Peyer's patch (tissue), 4 donors: ENCODE measurements at places on chromosomes 6 and 20. TPM values are rescaled to one million over a fixed set of nuclear protein-coding genes. Genes with fewer than 3 reads are reported as not detected.

DNAH8 gene
- not detected for total RNA-seq

- H3K27ac ChIP-seq = no peak overlapping the region
- no peaks in the 10 kb centered on the region for H3K27me3 ChIP-seq
These were observed 588.3 kb downstream of the CD109 start for GRCh38 chr6:74284284-74284683.

SLC17A3 gene
- total RNA-seq = not detected

DNA sequence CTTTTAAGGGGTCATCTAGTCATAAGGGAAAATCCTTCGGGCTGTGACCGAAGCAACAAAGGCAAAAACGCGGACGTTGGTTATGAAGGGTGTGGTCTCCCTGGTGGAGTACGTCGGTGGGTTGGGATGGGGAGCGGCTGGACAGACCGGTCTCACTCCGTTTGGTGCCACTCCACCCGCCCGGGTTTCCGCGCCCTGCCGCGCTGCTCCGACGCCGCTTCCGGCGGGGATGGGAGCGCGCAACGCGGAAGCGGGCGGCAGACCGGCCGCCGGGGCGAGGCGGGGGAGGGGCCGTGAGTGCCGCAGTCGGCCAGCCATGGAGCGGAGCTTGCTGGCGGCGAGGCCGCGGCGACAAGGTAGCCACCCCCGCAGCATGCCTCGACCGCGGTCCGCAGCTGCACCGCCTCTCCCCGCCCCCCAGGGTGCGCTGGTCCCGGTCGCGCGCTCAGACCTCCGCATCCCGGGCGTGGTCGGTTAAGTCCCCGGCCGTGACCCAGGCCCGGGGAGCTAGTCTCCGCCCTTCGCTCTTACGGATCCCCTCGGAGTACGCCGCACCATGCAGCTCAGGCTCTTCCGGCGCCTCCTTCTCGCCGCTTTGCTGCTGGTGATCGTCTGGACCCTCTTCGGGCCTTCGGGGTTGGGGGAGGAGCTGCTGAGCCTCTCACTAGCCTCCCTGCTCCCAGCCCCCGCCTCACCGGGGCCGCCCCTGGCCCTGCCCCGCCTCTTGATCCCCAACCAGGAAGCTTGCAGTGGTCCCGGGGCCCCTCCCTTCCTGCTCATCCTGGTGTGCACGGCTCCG, at the start of gene B3GALT4:
Gene B3GALT4 (plus strand): TSS at position 260 of the 799 bp plus-strand sequence. CDS start 297 bp downstream, at position 557.
- DNase-seq = peak; percentile 90
- no peaks in the 10 kb centered on the region for H3K36me3 ChIP-seq
- H3K27me3 ChIP-seq = no peaks in the 10 kb centered on the region
- peak within 1 kb of the TSS; percentile 97 for H3K27ac ChIP-seq
- H3K4me1 ChIP-seq = peaks cover 38% of the 10 kb centered on the region

GRCh38 chr6:45300736-45301135, 27.4 kb upstream of the RUNX2 start:
- no peak overlapping the region for H3K27ac ChIP-seq
- H3K4me1 ChIP-seq = no peaks in the 10 kb centered on the region
- no peaks in the 10 kb centered on the region for H3K36me3 ChIP-seq
- DNase-seq = no peak

- no peak overlapping the region for H3K4me3 ChIP-seq
- H3K36me3 ChIP-seq = no peaks in the 10 kb centered on the region
- H3K27me3 ChIP-seq = no peaks in the 10 kb centered on the region
- H3K27ac ChIP-seq = no peak overlapping the region
- H3K4me1 ChIP-seq = no peaks in the 10 kb centered on the region
- no peak for DNase-seq
These were observed 16.9 kb downstream of the KCNK15 start for GRCh38 chr20:44762466-44763140.

DNA sequence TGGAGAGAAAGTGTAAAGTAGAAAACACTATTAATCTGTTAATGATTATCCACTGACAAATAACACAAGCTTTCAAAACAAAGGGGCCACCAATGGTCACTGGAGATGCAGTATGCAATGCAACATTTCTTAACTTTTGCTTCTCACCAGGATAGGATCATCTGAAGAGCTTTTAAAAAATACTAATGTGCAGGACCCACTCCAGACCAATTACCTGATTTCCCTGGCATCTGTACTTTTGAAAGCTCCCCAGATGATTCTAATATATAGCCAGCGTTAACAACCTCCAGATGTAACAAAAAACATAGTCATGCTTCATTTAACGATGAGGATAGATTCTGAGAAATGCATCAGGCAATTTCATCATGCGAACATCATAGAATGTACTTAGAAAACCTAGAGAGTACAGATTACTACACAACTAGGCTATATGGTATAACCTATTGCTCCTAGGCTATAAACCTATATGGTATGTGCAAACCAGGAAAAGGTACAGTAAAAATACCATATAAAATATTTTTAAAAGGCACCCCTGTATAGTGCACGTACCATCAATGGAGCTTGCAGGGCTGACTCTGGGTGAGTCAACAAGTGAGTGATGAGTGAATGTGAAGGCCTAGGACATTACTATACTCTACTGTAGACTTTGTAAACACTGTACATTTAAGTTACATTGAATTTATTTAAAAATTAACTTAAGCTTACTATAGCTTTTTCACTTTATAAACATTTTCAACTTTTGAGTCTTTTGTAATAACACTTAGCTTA, 69.2 kb downstream of the ATG5 start:
- no peak overlapping the region for H3K4me3 ChIP-seq
- H3K27me3 ChIP-seq = no peaks in the 10 kb centered on the region
- no peak for DNase-seq
- H3K27ac ChIP-seq = no peak overlapping the region
- H3K4me1 ChIP-seq = no peaks in the 10 kb centered on the region

GRCh38 chr20:10219993-10220750, 1.5 kb downstream of the SNAP25 start:
- no peaks in the 10 kb centered on the region for H3K36me3 ChIP-seq
- no peak overlapping the region for H3K4me3 ChIP-seq
- no peaks in the 10 kb centered on the region for H3K4me1 ChIP-seq
- H3K27ac ChIP-seq = no peak overlapping the region
- peaks cover 13% of the 10 kb centered on the region for H3K27me3 ChIP-seq
- no peak for DNase-seq

GRCh38 chr6:140729521-140729920, 1355.1 kb upstream of the CITED2 start:
- no peaks in the 10 kb centered on the region for H3K36me3 ChIP-seq
- no peaks in the 10 kb centered on the region for H3K4me1 ChIP-seq
- H3K27me3 ChIP-seq = no peaks in the 10 kb centered on the region
- no peak overlapping the region for H3K4me3 ChIP-seq
- no peak for DNase-seq

- H3K27me3 ChIP-seq = no peaks in the 10 kb centered on the region
- H3K4me1 ChIP-seq = no peaks in the 10 kb centered on the region
- no peaks in the 10 kb centered on the region for H3K36me3 ChIP-seq
- no peak for DNase-seq
- peak overlapping the region; percentile 64 for H3K4me3 ChIP-seq
These were observed 771 bp upstream of the PPP1R3G start for GRCh38 chr6:5084360-5084780.

DNA sequence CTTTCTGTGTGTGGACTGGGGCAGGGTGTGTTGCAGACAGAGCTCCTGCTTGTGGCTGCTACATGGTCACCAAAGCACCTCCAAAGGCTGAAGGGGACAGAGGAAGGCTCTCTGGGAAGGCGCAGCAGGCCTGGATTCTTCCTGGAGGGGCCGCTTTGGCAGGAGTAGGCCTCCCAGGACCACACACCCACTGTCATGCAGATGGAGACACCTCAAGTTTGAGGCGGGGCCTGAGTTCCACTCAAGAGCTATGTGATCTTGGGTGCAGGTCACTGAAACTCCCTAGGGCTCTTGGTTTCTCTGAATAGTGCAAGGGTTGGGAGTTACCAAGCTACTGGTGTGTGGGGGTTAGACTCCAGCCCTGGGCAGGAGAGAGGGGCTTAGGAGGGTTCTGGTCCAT, 27.9 kb downstream of the EFCAB8 start:
- no peak for DNase-seq
- no peaks in the 10 kb centered on the region for H3K36me3 ChIP-seq
- no peaks in the 10 kb centered on the region for H3K4me1 ChIP-seq
- no peak overlapping the region for H3K27ac ChIP-seq
- no peak overlapping the region for H3K4me3 ChIP-seq
- no peaks in the 10 kb centered on the region for H3K27me3 ChIP-seq

- H3K4me3 ChIP-seq = no peak overlapping the region
- no peaks in the 10 kb centered on the region for H3K27me3 ChIP-seq
- H3K4me1 ChIP-seq = no peaks in the 10 kb centered on the region
- no peak for DNase-seq
These were observed 538.4 kb upstream of the CITED2 start for GRCh38 chr6:139912735-139913400.

DNA sequence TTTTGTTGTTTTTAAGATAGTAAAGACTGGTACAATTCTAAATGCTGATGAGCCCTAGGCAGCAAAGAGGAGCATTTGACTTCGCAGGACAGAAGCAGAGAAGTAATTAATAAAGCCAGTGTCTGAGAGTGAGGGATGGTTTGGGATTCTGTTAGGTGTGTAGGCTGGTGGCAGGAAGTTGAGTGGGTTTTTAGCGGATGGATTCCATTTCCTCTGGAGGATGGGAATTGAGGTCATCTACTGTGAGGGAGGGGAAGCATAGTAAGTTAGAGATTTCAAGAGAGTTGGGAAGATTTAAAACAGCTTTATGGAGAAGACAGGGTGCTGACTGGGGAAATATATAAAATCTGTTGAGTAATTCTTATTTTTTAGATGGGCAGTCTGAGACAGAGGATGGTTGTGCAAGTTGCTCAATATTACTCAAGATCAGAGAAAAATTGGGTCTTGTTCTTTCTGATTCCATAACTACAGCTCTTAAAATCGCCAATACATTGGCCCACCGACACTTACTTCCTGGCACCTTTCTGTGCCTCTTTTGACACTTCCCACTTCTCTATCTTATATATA, 48.8 kb downstream of the PRL start:
- no peak for DNase-seq
- H3K4me3 ChIP-seq = no peak overlapping the region
- H3K4me1 ChIP-seq = no peaks in the 10 kb centered on the region

- no peak overlapping the region for H3K4me3 ChIP-seq
- H3K4me1 ChIP-seq = no peaks in the 10 kb centered on the region
- H3K36me3 ChIP-seq = no peaks in the 10 kb centered on the region
- no peak overlapping the region for H3K27ac ChIP-seq
These were observed 170.6 kb upstream of the EYA4 start for GRCh38 chr6:133070410-133071043.
